ENCODE measurements at places on chromosomes 6 and 20. TPM values are rescaled to one million over a fixed set of nuclear protein-coding genes. Genes with fewer than 3 reads are reported as not detected.

- no peak for DNase-seq
These were observed 161.0 kb downstream of the BACH2 start for GRCh38 chr6:90135667-90136066.

DNA sequence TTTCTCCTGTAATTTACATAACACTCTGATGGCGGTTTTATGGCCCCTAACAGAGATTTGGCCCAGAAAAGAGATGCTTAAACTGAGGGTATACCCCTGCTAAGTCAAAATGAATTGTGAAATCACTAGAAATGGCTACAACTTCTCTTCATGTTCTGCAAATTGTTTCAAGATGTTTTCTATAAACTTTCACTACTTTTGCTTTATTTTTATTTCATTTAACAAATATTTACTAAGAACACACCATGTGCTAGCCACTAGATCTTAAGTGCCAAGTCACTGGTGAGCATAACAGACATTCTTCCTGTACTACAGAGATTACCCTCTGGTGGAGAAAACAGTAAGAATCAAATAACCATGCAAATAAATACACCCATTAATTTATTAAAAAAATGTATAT lies 87.6 kb downstream of the KCNQ5 start:
- DNase-seq = no peak

The POM121L2 gene
- total RNA-seq = not detected

DNA sequence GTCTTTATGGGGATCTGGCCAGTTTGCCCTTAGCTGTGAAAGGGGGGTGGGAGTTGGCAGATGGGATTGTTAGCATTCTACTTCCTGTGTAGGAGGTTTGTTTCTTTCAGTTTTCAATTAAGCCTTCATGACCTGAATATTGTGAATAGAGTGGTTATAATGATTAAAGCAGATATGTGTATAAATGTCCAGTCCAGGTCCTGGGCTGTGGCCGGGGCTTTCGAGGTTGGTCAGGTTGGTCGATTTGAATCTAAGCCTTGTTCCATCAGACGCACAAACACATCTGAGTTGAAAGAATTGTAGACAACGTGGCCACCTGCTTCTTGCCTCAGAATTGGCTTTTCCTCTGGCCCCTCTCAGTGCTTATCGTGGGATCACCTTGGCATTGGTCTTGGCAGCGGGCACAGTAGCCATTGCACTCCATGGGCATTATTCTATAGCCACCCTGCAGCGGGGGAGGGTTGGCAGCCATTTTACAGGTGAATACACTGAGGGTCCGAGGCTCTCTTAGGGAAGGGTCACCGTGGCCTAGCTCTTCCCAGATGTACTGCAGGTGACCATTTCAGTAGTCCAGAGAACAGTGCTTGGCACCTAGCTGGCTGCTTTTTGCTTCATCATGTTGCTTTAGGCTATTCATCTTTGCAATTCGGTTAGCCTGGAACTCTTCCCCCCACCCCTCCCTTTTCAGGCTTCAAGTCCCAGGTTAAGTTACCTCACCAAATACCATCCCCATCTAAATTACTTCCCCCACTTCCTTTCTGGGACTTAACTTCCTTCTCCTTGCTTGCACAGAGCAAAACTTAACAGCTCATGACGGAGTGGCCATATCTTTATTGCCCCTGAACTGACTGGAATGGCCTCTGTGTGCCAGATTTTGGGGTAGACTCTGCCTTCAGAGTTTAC lies 1.1 kb downstream of the RNF114 start:
- no peak for DNase-seq

The THBS2 gene
- 6.9 TPM for total RNA-seq

The DHX16 gene
- total RNA-seq = 22.1 TPM

- peak; percentile 25 for DNase-seq
These were observed 118.4 kb downstream of the GRM4 start for GRCh38 chr6:34027445-34027936.

The DEFB127 gene
- not detected for total RNA-seq

GRCh38 chr6:84332139-84333034 lies 104.9 kb upstream of the CEP162 start:
- no peak for DNase-seq

The SNAP25 gene
- 0.22 TPM for total RNA-seq

The OR2B6 gene
- not detected for total RNA-seq

The MEI4 gene
- 0.52 TPM for total RNA-seq

GRCh38 chr6:98041921-98042320 lies 758.9 kb upstream of the MMS22L start:
- no peak for DNase-seq

The GCNT2 gene
- 49.0 TPM for total RNA-seq

The HCRTR2 gene
- total RNA-seq = not detected

DNA sequence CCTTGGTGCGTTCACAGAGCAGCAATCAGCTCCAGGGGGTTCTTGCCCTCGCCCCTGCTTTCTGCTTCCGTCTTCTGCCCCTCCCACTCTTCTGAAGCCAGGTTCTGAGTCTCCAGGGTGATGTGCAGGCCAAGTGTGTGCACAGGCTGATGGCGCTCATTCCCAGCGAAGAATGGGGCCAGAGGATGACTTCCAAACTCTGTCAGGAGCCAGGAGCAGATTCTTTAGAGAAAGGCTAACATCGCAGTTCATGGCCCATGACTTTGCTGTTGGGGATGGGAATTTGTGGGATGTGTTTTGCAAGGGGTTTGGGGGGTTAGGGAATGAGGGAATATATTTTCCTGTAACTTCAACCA lies 56.1 kb upstream of the CCN6 start:
- peak; percentile 50 for DNase-seq

Data from left ventricle myocardium inferior (tissue), 1 donor.